ENCODE measurements at places on chromosomes 1 and 21.

DNA sequence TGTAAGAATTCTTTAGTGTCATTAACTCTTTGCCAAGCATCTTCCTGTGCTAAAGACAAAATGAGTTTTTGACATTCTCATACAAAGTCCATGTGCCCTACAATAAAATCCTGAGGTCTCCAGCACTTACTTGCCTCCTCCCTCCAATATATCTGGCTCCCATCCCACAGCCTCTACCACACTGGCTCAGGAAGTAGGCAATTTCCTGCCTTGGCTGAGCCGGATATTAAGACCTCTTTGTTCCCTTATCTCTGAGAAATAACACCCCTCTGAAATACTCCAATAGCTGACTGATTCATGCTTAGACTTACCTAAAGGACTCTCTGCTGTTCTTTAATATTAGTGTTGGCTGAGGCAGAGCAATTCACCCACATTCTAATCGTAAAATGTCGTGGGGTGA, 37.6 kb upstream of the GORAB start:
- DNase-seq, result peak; percentile 7

DNA sequence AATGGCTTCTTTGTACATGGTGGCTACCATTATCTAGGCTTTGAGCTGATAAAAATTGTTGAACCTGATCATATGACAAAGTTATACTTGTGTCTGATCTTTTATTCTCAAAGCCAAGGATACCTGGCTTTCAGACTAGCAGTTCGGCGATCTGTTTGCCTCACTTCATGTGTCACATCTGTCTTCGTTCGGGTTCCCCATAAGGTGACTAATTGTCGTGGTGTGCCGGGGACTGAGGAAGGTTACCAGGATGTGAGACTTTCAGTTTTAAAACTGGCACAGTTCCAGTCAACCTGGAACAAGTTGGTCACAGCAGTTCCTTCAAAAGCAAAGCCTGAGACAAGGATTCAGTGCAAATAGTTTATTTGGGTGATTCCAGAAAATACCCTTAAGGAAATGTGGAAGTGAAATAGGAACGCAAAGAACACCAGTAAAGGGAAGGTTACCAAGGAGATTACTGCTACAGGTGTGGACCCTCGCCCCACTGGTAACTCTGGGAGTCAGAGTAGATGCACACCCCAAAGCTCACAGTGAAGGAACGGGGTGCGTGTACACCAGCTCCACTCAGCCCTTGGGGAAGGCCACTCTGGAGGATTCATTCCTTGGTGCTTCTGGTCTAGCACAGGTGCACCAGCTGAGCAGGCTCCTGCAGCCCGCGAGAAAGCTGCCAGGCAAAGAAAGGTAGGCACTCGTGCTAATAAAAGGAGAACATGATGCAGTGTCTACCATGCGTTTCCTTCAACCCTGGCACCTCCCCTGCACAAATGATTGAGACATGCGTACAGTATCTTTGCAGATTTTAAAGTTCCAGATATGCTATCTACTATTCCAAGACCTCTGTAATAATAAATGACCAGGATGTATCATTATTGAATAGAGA, 69.0 kb downstream of the VWA5B1 start:
- DNase-seq, result no peak

- DNase-seq, result no peak
These were observed 1.7 kb downstream of the HHAT start for GRCh38 chr1:210330279-210330866.

DNA sequence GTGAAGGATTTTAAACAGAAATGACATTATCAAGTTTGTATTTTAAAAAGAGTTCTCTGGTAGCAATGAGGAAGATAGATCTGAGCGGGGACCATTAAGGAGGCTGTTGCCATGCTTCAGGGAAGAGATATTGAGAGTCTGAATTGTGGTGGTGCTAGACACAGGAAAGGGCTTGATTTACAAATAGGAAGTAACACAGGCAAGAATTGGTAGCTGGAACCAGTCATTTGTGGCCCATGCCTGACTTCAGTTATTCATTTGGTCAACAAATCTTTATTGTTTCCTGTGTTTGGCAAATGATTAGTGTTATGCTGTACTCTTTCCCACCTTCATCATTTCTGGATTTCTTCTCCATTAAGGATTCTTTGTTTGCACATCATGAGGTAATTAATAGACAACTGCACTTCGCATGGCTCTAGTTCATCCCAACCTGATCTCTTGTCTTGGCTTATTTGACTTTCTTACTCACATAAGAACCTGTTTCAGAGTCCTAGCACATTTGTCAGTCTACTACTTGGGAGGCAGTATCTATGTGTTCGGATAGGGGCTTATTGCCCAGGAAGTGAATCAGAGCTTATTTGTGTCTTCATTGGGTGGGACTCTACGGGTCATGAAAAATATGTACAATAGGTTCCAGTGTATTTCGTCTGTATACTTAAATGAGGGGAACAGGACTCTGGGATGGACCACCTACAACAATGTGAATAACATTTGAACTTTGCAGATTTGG, 32.3 kb downstream of the EEIG2 start:
- DNase-seq, result no peak

GRCh38 chr1:210123924-210124589, 108.5 kb upstream of the SERTAD4 start:
- peak; percentile 43 for DNase-seq
